ENCODE measurements at places on chromosomes 3 and 15.

- DNase-seq, result no peak
Observed at GRCh38 chr3:155790272-155790925, 15.7 kb downstream of the C3orf33 start.

DNA sequence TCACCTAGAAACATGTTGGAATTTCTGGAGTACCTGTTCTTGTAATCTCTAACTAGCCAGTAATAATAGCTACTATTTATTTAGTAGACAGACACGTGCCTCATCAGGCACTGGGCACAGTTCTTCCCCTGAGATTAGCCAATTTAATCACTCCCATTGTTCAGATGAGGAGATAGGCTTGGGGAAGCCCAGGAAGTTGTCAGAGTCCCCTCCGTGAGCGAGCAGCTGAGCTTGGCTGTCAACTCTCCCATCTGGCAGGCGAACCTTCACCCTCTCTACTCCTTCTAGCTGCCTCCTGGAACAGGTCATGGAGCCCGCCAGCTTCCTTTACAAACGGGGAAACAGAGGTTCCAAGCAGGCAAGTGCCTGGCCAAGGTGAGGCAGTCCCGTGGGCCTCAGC, 31.1 kb upstream of the FGD5 start:
- no peak for DNase-seq

- DNase-seq, result no peak
Observed at GRCh38 chr3:129035360-129036221, 25.0 kb upstream of the GP9 start.

DNA sequence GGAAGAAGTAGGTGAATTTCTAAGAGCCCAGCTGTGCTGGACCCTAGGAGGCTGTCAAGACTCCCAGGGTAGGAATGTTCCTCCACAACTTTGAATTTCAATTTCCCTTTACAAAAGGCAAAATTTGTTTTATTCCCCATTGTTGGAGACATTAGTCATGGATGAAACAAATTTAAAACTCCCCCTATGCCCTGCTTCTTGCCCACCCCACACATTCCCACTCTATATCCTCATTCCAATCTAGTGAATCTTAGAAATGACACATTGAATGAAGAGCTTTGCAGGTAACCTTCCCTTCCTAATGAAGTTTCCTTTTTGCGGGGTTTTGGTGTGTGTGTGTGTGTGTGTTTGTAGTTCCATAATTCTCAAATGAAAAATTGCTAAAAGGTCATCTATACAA, 72.6 kb downstream of the CCNL1 start:
- no peak for DNase-seq

DNA sequence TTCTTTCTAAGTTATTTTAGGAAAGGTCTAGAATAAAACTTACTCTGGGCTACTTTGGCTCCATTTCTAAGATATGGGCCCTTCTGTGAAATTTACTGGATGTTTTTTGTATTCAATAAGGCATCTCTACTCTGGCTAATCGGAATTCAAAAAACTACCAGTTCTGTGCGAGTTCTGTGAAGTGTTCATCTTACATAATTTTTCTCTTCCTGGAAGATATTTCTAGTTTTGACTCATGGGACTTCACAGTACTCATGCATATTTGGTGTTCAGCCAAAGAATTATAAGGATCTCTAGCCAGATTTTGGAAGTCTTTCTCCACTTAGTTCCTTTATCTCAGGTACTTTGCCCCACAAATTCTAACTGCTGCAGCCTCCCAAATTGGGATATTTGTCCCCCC, 46.4 kb upstream of the MBNL1 start:
- DNase-seq, result no peak

Data from dermis microvascular lymphatic vessel endothelial cell (primary cell).